ENCODE measurements at places on chromosomes 12 and 14.

GRCh38 chr12:38850461-38850860 is 54.9 kb downstream of the CPNE8 start:
- no peak for DNase-seq

GRCh38 chr12:14261861-14262260 is 103.6 kb upstream of the ATF7IP start:
- DNase-seq, result no peak

DNA sequence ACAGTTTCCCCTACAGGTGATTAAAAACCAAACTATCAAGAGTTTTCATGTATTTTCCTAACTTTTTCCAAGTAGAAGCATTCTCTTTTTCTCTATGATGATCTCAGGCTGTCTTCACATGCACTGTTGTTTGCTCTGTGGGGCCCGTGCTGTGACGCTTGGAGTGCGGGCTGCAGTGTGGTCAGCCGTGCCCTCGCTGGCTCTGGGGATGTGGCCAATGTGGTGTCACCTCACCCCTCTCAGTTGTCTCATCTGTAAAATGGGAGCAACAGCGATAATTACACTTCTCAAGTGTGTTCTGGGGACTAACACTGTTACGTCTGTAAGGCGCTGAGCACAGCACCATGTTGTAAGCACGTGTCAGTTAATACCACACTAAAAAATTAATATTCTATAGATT is 28.6 kb downstream of the DDX51 start:
- no peak for DNase-seq

DNA sequence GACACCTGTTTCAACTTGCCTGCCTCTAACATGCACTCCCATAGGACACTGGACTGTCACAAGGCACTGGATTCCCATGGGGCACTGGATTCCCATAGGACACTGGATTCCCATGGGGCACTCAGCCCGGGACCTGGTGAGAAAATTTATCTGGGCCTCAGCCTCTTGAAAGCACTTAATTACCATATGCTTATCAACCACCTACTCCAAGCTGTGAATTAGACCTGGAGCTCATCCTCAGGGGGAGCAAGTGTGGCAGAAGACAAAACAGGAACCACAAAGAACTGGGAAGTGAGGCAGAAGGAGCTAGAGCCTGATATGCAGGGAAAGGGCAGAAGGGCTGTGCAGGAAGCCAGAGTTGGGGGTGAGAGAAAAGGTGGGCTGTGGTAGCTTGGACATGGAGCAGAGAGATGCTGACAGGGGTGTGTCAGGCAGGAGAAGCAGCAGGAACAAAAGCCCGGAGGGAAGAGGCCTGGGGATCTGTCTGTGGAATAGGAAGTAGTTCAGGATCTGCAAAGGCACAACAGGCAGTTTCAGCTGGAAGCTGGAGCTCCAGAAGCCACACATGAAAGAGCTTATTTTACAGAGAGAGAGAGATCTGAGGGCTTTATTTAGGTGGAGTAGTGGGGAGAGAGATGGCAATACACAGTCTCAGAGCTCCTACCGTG is 3.1 kb downstream of the KRT82 start:
- peak; percentile 30 for DNase-seq

DNA sequence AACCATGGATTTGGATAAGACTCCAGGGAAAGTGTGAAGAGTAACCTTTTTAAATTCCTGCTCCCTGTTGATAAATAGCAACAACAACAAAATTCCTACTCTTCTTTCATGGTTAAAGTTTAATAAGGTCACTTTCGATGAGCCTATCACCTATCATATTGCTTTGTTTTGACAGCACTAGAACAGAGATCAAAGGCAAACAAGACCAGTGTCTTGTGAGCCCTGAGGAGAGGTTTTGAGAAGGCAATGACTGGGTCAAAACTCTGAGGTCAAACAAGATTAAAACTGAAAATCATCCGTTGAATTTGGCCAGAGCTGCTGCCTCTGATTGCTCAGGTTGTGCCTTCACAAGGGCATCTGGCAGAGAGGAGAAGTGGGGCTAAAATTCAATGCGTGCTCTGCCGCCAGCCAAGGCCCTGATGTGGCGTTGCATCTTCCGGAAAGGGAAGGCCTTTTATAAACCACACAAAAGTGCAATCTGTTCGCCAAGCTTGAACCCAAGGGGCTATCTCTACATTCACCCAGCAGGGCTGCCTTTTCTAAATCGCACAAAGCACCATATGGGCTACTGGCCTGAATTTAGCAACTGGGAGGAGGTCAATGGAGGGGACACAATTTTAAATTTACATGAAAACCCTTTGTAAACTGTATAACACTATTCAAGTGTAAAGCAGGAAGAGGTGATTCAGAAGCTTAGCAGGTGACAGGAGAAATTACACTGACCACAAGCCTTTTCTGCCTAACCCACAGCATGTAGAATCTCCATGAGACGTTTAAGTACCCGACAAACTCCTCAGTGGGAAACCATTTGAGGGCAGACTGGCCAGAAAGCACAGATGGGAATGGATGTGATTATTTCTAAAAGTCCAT is 140.8 kb downstream of the DAD1 start:
- DNase-seq, result no peak

DNA sequence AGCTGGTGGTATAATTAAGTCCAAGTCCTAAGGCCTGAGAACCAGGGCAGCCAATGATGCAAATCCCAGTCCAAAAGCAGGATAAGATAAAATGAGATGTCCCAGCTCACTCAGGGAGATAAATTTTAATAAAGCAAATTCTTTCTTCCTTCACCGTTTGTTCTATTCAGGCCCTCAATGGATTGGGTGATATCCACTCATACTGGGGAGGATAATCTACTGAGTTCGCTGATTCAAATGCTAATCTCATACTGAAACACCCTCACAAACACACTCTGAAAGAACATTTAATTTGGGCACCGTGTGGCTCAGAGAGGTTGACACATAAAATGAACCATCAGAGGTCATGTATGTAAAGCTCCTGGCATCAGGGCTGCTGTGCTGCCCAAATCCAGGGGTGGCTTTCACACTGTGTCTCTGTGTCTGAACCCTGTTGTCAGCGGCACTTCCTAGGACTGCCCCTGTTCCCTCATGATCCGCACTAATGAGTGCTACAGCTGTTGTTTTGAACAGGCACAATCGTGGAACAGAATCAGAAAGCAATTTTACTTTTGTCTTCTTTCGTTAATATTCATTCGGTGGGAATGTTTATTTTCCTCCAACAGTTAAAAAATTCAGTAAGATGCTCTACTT is 428.5 kb upstream of the FBXO33 start:
- DNase-seq, result no peak

- DNase-seq, result peak; percentile 63
Measured at GRCh38 chr12:67648521-67649260, at the start of gene DYRK2. Gene DYRK2 (plus strand): TSS chr12:67648745. CDS start chr12:67649134, 389 bp downstream.

- peak; percentile 70 for DNase-seq
Measured at GRCh38 chr12:118376089-118377020, at the start of gene SUDS3. Gene SUDS3 (plus strand): TSS chr12:118376555. CDS start chr12:118376692, 137 bp downstream.

DNA sequence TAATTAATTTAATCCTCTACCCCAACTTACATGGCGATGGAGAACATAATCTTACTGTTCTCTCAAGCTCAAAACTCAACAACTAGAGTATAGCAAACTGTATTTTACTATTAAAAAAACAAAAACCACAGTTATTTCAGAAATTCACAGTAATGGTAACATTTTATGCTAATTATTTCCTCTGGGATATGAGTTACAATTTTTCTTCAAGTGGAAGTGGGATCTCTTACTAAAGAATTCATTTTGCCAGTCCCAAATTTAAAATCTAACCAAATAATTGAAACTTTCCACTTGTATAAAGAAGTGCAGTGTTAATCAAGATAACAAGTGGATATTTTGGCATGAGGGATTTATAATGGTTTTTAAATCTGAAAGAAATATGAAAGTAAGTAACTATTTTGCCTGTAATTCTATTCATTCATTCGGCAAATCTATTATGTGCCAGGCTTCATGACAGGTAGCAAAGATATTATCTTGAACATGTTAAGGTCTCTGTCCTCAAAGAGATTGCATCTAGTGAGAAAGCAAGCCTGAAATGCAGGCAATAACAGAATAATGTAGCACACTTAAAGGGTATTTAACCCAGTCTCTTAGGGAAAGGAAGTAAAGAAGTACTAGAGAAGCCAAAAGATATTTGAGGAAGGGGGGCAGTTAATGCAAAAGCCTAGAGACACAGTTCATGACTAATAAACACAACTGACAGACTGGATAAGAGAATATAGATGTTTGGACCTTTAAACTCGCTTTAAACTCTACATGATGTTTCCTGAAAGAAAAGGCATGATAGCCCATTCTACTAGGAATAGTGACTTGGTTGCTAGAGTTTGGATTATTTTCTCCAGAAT is 44.0 kb downstream of the TAOK3 start:
- no peak for DNase-seq

- DNase-seq, result no peak
Measured at GRCh38 chr12:116484807-116485206, 74.4 kb upstream of the MAP1LC3B2 start.

GRCh38 chr14:25011095-25011494 is 38.9 kb downstream of the STXBP6 start:
- no peak for DNase-seq

- no peak for DNase-seq
Measured at GRCh38 chr12:47370421-47370820, 290.7 kb upstream of the AMIGO2 start.

DNA sequence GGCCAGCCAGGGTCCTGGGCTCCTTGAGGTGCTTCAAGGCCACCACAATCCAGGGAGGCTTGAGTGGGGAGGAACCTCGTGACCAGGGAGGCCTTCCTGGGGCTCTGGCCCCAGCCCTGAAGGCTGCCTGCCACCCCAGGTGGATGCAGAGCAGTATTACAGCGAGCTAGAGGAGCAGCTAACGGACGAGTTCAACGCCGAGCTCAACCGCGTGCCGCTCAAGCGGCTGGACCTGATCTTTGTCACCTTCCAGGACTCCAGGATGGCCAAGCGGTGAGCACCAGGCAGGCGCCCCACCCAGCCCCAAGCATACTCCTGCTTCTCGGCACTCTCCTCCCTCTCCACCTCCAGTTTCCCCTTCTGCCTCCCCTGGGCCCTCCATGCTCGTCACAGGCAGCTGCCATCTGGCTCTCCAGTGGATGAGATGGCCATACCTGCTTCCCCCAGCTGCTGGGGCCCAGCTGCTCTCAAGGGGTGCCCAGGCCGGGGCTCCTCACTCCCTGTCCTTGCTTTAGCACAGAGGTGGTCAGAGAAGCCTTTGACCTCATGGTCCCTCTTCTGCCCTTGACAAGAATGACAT is 30.6 kb downstream of the NGB start:
- no peak for DNase-seq

DNA sequence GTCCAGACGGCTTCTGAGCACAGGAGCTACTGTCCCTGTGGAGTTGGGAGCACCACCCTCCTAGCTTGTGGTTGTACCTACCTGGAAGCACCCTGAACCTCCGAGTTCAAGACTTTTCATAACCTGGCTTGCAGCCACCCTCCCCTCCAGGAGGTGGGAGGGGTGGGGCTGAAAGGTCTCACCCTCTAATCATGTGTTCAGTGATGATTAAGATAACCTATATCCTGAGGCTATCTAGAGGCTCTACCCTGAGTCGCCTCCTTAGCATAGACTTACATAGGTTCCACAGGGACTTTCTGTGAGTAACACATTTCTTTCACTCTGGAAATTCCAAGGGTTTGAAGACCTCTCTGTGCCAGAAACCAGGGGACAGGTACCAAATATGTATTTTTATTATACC is 146.5 kb downstream of the CFAP54 start:
- DNase-seq, result no peak

DNA sequence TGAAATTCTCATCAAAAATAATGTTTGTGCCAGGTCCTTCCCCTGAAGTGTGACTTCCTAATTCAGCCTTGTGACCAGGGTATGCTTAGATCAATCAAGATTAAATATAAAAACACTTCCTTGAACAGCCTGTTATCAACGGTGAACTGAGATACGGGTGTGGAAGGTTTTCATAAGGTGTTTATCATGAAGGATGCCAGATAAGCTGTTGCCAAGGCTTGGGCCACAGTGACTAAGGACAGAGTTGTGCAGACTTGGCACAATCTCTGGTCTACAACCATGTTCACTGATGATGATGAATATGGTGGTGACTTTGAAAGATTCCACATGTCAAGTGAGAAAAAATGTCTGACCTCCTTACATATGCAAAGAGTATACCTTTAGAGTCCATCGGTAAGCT is 51.3 kb upstream of the LIN7A start:
- DNase-seq, result no peak

DNA sequence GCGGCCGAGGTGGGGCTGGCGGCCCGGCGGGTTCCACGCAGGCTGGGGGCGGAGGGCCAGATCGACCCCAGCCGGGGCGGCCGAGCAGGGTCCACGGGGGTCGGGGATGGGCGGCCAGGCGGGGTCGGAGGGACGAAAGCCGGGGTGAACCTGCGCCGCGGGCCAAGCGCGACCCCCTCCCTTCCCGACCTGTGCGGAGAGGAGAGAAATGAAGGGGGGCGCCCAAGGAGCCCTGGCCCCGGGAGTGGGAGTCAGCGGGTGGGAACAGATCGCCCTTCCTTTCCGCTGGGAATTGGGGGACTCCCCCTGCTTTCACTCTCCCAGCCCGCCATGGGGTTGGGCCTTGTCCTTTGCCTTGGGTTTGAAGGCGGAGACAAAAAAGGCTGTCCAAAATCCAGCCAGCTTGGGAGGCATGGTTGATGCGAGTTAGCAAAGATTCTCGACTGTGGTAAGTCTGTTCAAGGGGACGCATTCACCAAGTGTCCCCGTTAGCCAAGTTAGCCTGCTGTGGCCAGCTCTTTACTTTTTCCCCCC is 559 bp upstream of the CKAP4 start:
- no peak for DNase-seq

DNA sequence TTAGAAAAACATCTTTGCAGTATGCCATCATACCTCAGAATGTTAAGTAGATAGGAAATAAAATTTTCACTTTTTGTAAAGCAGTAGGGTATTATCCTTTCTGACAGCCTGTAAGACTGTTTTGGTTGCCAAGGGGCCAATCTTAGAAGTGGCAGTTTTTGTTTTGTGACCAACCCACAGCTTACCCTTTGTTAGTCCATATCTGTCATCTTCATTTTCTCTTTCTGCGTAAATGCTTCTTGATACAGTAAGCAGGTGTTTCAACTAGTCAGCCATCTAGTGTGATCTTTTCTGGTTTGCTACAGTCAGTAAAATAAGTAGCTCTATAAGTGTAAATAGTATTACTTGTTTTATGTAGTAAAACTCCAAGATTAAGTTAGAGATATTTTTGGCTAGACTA is 8.8 kb downstream of the PPM1A start:
- DNase-seq, result no peak

- no peak for DNase-seq
Measured at GRCh38 chr12:70919597-70920035, 922 bp downstream of the PTPRR start.

- DNase-seq, result no peak
Measured at GRCh38 chr12:71354871-71355270, 84.7 kb upstream of the LGR5 start.

DNA sequence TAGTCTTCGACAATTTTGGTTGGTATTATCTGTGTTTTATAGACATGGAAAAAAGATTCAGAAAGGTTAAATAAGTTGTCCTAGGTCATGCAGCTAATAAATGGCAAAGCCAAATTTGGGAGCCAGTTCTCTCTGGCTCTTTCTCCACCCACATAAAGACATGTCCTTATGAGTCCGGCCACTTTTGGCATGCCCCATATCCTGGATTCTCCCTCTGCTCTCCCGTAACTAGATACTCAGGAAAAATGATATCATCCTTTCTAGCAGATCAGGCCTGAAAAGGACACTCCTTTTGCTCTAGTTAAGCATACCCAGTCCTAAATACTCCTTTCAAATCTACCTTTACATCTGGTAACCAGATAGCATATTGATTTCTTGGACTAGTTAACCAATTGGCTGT is 64.4 kb downstream of the TTLL5 start:
- DNase-seq, result no peak

Measured in NT2/D1 (cell line).